ENCODE measurements at places on chromosomes 5 and 9.

DNA sequence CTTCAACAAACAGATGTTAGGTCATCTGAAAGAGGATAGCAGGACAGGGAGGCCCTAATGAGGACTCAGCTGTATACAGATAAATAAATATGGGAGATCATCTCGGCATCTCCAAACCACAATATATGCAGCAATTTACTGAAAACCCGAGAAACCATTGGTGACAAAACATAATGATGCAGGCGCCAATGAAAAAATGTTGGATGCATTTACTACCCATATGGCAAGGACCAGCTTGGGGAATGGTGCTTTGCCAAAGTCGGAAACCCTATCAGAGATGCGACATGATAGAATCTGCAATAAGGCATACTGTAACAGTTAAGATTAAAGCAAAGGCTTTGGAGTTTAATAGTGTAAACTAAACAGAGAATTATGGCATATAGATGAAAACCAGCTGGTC, 92.0 kb downstream of the SNCAIP start:
- peaks cover 49% of the 10 kb centered on the region for H3K4me1 ChIP-seq
- no peaks in the 10 kb centered on the region for H3K36me3 ChIP-seq
- H3K27me3 ChIP-seq: peaks cover 3% of the 10 kb centered on the region
- no peak overlapping the region for H3K27ac ChIP-seq
- no peak overlapping the region for H3K4me3 ChIP-seq

DNA sequence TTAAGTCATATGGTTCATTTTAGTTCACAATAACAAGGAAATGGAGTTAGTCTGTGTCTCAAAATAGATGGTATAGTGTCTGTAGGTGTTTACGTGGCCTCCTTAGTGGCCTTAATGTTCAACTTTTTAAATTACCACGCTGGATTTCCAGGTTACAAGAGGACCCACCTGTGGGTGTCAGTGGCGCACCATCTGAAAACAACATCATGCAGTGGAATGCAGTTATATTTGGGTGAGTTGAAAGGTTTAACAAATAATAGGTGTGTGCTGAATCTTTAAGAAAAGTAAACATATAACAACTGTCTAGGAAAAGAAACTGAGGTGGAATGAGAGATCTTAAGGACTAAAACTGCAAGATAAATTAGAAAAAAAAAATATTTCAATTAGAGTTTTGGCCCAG, 2.9 kb downstream of the UBE2B start:
- no peaks in the 10 kb centered on the region for H3K27me3 ChIP-seq
- H3K4me1 ChIP-seq: peaks cover 20% of the 10 kb centered on the region
- no peak overlapping the region for H3K4me3 ChIP-seq
- peak overlapping the region; percentile 22 for H3K27ac ChIP-seq
- H3K36me3 ChIP-seq: peaks cover 15% of the 10 kb centered on the region

GRCh38 chr9:126330536-126330935, 3.9 kb downstream of the MVB12B start:
- H3K4me1 ChIP-seq: peaks cover 32% of the 10 kb centered on the region
- no peak overlapping the region for H3K4me3 ChIP-seq
- H3K27me3 ChIP-seq: no peaks in the 10 kb centered on the region
- no peak for DNase-seq

DNA sequence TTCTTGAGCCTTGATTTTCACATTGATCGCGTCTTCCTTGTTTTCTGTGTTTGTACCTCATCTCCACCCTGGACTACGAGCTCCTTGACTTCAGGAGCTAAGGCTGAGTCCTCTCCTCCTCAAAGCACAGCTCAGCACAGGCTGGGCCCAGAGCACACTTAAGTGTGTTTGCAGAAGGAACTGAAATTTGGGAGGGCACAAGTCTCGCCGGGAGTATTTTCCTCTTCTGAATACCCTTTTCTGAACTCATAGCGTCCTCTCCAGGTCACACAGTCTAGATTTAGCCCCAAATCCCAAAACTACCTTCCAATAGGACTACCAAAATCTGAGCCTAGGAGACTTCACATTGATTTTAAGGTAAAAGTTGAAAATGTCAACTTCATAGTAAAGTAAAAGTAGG, 41.6 kb downstream of the TSTD2 start:
- no peak for DNase-seq
- no peak overlapping the region for H3K27ac ChIP-seq
- no peak overlapping the region for H3K4me3 ChIP-seq
- H3K36me3 ChIP-seq: peaks cover 17% of the 10 kb centered on the region

- no peak overlapping the region for H3K27ac ChIP-seq
- no peak for DNase-seq
- H3K27me3 ChIP-seq: no peaks in the 10 kb centered on the region
- peaks cover 11% of the 10 kb centered on the region for H3K36me3 ChIP-seq
- no peaks in the 10 kb centered on the region for H3K4me1 ChIP-seq
- H3K4me3 ChIP-seq: no peak overlapping the region
Observed at GRCh38 chr9:136044207-136044970, 50.7 kb downstream of the NACC2 start.

DNA sequence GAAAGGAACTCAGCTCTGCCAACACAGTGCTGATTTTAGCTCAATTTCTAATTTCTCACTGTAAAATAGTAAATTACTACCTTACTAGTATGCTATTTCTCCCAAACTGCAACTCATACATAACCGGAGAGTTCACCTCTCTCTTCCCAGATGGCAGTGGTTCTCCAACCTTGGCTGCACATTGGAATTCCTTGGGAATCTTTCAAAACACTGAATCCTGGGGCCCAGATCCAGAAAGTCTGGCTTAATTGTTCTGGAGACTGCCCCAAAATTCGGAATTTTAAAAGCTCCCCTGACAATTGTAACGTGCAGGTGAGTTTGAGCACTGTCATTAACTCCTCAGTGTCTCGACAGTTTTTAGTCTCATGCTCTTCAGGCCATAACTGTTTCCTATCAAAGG, 100.3 kb downstream of the SLC1A3 start:
- H3K36me3 ChIP-seq: no peaks in the 10 kb centered on the region
- no peak overlapping the region for H3K27ac ChIP-seq
- H3K4me3 ChIP-seq: no peak overlapping the region
- peaks cover 5% of the 10 kb centered on the region for H3K4me1 ChIP-seq

DNA sequence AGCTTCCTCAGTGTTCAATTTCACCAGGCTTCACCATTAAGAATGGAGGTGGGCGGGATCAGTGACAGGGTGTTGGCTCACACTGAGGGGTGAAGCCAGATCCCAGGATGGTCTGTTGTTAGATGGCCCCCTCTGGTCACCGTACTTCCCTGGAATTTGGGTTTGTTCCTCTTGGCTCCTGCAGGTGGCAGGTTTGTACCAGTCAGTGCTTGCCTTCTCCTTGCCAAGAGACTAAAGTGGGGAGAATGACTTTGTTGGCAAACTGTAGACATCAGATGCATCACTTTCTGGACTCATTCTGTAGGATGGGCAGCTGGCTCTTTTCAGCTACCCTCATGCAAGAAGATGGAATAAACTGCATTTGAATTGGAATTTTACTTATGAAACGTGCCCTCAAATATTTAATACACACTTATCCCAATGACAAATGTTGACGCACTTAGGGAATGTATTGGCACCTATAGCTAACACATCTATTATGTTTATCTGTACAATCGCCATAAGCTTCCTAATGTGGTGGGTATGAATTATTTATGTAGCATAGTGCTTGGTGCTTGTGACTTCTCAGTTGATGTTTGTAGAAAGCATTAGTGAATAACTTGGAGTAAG, 31.4 kb upstream of the ANKRD55 start:
- peaks cover 4% of the 10 kb centered on the region for H3K27me3 ChIP-seq
- no peak overlapping the region for H3K27ac ChIP-seq
- H3K36me3 ChIP-seq: no peaks in the 10 kb centered on the region
- DNase-seq: no peak
- peaks cover 1% of the 10 kb centered on the region for H3K4me1 ChIP-seq
- H3K4me3 ChIP-seq: no peak overlapping the region

DNA sequence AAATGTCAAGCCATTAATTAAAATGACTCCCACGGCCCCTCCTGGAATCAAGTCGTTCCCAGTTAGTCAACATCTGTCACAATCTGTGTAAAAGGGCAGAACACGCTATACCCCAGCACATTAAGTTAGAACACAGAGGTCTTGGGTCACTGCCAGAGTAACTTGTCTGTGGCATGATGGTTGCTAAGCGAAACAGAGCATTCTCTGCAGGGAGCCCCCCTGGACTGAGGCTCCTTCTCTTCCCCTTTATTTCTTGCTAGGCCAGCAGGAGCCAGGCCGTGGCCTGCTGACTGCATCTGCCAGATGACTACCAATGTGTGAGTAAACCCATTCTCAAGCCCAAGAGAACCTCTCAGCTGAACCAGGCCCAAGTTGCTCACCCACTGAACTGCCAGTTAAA, 51.9 kb upstream of the ZBED3 start:
- DNase-seq: no peak
- H3K4me1 ChIP-seq: peaks cover 15% of the 10 kb centered on the region
- no peak overlapping the region for H3K4me3 ChIP-seq
- no peaks in the 10 kb centered on the region for H3K27me3 ChIP-seq
- H3K36me3 ChIP-seq: peaks cover 7% of the 10 kb centered on the region

- peaks cover 10% of the 10 kb centered on the region for H3K36me3 ChIP-seq
- no peak overlapping the region for H3K4me3 ChIP-seq
- no peak overlapping the region for H3K27ac ChIP-seq
- H3K4me1 ChIP-seq: peaks cover 9% of the 10 kb centered on the region
- no peaks in the 10 kb centered on the region for H3K27me3 ChIP-seq
Observed at GRCh38 chr9:2180704-2181103, 165.6 kb downstream of the SMARCA2 start.

- H3K27me3 ChIP-seq: no peaks in the 10 kb centered on the region
- H3K27ac ChIP-seq: no peak overlapping the region
- H3K4me3 ChIP-seq: no peak overlapping the region
- no peaks in the 10 kb centered on the region for H3K36me3 ChIP-seq
Observed at GRCh38 chr5:68332080-68332451, 116.5 kb downstream of the PIK3R1 start.

GRCh38 chr9:73683862-73684591, 532.4 kb downstream of the ANXA1 start:
- H3K27me3 ChIP-seq: no peaks in the 10 kb centered on the region
- no peak for DNase-seq
- no peaks in the 10 kb centered on the region for H3K4me1 ChIP-seq
- H3K4me3 ChIP-seq: no peak overlapping the region
- no peak overlapping the region for H3K27ac ChIP-seq
- H3K36me3 ChIP-seq: peaks cover 1% of the 10 kb centered on the region

- H3K27me3 ChIP-seq: no peaks in the 10 kb centered on the region
- H3K36me3 ChIP-seq: no peaks in the 10 kb centered on the region
- no peak overlapping the region for H3K27ac ChIP-seq
- no peak overlapping the region for H3K4me3 ChIP-seq
Observed at GRCh38 chr5:92207151-92207550, 824.0 kb upstream of the ARRDC3 start.

- H3K4me1 ChIP-seq: peaks cover 26% of the 10 kb centered on the region
- H3K27me3 ChIP-seq: no peaks in the 10 kb centered on the region
- no peak for DNase-seq
- H3K4me3 ChIP-seq: no peak overlapping the region
Observed at GRCh38 chr9:35743452-35743851, 5.6 kb downstream of the GBA2 start.

DNA sequence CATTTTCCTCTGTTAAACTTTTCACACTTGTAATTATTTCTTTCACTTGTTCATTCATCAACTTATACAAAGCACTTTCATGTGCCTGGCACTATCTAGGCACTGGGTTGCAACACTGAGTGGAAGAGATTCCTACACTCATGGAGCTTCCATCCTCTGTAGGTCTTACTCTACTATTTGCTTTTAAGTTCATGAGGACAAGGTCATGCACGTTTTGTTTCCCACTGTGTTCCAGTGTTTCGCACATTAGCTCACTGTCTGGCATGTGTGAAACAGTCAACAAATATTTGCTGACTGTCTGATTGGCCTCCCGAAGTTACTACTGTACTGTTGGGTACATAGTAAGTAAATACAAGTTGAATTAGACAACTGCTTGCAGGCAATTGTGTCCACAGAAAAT, 87.9 kb upstream of the IFNK start:
- H3K27ac ChIP-seq: no peak overlapping the region
- H3K27me3 ChIP-seq: no peaks in the 10 kb centered on the region
- H3K4me1 ChIP-seq: peaks cover 34% of the 10 kb centered on the region
- no peak overlapping the region for H3K4me3 ChIP-seq

DNA sequence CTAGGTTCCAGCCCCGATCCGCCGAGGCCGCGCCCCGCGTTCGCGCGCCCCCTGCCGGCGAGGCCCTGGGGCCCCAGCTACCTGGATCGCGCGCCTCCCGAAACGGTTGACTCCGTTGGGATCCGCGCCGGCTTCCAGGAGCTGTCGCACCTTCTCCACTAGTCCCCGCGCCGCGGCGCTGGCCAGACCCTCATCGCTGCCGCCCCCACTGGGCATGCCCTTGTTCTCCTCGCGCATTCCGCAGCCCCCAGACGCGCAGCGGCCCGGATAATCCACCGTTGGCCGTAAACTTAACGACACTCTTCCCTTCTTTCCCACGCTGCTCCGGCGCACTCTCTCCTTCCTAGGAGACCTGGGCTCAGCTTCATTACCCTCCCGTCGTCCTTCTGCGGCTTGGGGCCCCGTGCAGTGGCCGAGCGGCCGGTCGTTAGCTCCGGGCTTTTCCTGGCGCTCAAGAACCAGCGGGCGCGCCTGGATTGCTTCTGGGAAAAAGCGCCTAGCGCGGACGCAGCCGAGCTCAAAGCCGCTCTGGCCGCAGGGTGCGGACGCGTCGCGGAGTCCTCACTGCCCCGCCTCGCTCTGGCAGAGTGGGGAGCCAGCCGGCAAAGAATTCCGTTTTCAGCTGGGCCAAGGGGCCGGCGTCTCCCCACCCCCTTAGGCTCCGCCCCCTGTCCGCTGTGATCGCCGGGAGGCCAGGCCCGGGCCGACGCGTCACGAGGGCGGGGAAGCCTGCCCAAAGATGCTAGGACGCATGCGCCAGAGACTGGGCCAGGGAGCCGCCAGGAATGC, at the start of gene CDKN2B:
TSS of gene CDKN2B (minus strand) at position 589 of the 789 bp plus-strand sequence. CDS start at position 237, 352 bp downstream.
- H3K4me1 ChIP-seq: peaks cover 3% of the 10 kb centered on the region
- peaks cover 68% of the 10 kb centered on the region for H3K27me3 ChIP-seq
- peak within 1 kb of the TSS; percentile 77 for H3K4me3 ChIP-seq
- no peaks in the 10 kb centered on the region for H3K36me3 ChIP-seq

DNA sequence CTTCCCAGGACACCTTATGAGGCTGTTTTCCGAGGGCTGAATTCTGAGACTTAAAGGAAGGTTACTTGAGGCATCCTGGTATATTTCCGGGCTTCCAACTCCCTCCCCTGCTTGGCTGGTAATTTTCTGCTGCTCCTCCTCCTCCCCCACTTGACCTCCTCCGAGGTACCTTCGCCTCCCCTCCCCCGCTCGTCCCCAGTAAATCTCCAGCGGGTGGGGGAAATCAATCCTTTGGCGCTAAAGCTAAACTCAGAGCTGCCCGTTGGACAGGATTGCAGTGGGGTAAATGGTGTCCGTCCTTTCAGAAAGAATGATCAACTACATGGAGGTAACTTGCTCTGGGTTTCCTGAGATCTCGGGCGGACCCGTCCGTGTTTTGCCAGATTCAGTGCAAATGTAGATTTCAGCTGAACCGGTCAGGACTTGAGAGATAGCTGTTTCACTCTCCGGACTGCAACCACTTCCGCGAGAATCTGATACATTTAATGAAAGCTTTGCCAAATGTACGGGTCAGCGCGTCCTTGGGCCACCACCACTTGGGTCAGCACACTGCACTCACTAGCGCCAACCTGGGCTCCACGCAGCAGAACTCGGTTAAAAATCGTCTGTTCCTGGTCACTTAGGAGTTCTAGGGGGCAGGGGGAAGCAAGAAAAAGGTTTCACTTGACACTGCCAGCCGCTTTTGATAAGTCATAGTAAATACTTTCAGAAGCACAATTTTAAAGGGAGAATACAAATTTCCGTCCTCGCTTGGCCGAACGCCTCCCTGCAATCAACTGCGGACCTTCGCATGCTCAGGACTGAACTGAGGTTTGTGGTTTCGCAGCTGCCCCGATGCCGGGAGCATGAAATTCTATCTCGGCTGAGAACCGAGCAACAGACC, 4.6 kb upstream of the ISL1 start:
- peak overlapping the region; percentile 42 for H3K27ac ChIP-seq
- H3K36me3 ChIP-seq: no peaks in the 10 kb centered on the region
- H3K4me3 ChIP-seq: peak overlapping the region; percentile 67
- no peak for DNase-seq
- peaks cover 46% of the 10 kb centered on the region for H3K4me1 ChIP-seq
- H3K27me3 ChIP-seq: peaks cover 80% of the 10 kb centered on the region

Measured in progenitor cell of endocrine pancreas (in vitro differentiated cells).